Stimulated activated CD8-positive, alpha-beta memory T cell treated with anti-CD3 and anti-CD28 coated beads, Interleukin-2, amount 100 ng/mL, for 1 hour (primary cell): ENCODE measurements at places on chromosomes 2 and 18.

- DNase-seq: no peak
These were observed 33.8 kb downstream of the TRIP12 start for GRCh38 chr2:229888031-229888430.

GRCh38 chr2:221853297-221853696 lies 281.2 kb upstream of the EPHA4 start:
- no peak for DNase-seq

DNA sequence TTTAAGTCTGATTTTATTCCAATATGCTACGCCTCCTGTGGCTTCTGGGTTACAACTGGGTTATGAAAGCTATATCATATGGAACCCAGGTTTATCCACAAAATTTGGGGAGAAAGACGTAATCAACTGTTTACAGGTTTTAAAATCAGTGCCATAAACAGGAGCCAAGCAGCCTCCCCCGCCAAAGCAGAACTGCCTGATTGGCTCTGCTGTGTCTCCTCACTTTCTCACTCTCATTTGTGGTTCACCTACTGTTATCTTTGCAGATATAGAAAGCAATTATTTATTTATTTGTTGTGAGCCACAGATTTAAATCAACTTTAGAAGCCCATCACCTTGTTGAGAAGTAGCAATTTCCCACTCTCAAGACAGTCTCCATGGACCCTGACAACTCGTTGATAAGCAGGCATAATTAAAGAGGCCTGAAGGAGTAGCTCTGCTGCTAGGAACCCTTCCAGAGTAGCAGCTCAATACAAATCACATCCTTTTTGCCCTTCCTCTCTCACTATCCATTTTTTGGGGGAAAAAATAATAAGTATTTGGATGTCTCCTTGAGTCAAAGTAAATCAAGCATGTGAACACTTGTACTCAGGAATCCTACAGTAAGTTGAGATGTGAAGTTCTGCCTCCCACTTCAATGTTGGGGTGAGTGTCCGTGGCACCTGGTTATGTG lies 191.0 kb upstream of the CCDC150 start:
- DNase-seq: no peak

DNA sequence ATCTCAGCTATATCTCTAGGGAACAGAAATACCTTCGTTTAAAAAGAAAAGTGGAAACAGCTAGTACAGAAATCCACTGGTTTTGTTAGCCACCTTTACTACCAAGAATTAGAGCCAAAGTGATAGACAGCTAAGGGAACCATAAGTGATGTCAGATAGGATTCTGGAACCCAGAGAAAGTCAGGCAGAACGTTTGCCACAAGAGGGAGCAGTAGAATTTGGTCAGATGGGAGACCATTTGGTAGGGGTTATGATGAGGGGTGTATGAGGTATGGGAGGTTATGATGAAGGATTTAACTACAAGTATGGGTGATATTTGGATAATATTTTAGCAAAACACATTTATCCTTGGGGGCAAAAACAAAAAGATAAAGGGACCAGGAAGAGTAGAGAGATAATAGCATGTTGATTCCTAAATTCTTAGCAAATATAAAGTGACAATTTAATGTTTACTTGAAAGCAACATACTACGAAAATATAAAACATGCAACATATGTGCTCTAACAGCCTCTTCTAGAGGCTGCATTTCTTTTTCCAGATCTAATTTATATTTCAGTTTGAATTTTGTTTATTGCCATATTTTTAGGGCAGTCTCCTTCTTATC lies 3.3 kb downstream of the SLC8A1 start:
- no peak for DNase-seq

- DNase-seq: no peak
These were observed 531.5 kb downstream of the TNS1 start for GRCh38 chr2:217471319-217471718.
